ENCODE measurements at places on chromosomes 16 and 17.

GRCh38 chr16:66087308-66087707, 279.2 kb upstream of the CDH5 start:
- no peak for DNase-seq

- DNase-seq: peak; percentile 76
These were observed 631 bp downstream of the TRAF7 start for GRCh38 chr16:2155977-2156848.

DNA sequence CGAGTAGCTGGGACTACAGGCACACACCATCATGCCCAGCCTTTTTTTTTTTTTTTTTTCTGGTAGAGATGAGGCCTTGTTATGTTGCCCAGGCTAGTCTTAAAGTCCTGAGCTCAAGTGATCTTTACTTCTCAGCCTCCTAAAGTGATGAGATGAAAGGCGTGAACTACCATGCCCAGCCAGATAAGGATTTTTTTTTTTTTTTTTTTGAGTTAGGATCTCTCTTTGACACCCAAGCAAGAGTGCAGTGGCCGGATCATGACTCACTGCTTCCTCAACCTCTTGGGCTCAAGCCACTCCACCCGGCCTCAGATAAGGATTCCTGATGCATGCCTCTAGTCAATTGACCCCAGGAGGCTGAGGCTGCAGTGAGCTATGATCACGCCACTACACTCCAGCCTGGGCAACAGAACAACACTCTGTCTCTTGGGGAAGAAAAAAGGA, 11.2 kb upstream of the PLEKHG4 start:
- DNase-seq: peak; percentile 91

DNA sequence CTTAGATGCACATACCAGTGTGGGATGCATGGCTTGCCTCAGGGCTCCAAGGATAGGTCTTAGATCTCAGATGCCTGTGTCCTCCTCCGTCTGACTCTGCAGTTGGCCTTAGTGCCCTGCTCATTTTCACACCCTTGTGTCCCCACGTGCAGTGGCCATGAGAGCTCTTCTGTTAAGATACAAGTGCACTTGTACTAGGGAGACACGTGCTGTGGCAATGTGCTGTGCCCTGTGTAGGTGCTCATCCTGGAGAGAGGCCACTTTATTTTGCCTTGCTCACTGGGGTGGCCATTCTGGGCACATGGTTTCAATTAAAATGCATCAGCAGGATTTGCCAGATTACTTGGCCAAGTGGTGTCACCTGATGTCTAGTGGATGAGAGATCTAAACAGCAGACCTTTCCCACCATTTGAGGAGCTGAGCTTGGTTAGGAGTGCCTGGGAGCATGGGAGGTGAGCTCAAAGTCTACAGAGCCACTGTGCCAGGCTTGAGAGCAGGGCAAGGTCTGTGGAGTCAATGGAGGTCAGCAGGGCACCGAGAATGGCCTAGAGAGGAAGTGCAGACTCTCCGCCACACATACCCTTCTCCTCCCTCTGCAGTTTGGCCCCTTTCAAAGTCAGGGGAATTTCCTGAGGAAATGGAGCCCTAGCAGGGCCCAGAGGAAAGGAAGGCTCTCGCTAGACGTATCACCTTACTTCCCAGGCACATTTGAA, 25.2 kb upstream of the SMPD3 start:
- no peak for DNase-seq

- DNase-seq: peak; percentile 55
These were observed 13.5 kb upstream of the DYNLRB2 start for GRCh38 chr16:80527297-80527696.
